ENCODE measurements at places on chromosomes 7 and 10. TPM values are rescaled to one million over a fixed set of nuclear protein-coding genes. Genes with fewer than 3 reads are reported as not detected.

The TUBB8 gene
- total RNA-seq = not detected

The C10orf67 gene
- total RNA-seq = 0.25 TPM

The GPC2 gene
- total RNA-seq = 0.22 TPM

The FBXL15 gene
- total RNA-seq = 23.6 TPM

- no peak for DNase-seq
- no peak overlapping the region for H3K4me3 ChIP-seq
- H3K27me3 ChIP-seq = no peaks in the 10 kb centered on the region
- H3K27ac ChIP-seq = no peak overlapping the region
Measured at GRCh38 chr7:111164442-111164841, 73.5 kb downstream of the LRRN3 start.
